Activated T-cell treated with anti-CD3 and anti-CD28 coated beads for 48 hours (primary cell): ENCODE measurements at places on chromosomes 11 and 22.

DNA sequence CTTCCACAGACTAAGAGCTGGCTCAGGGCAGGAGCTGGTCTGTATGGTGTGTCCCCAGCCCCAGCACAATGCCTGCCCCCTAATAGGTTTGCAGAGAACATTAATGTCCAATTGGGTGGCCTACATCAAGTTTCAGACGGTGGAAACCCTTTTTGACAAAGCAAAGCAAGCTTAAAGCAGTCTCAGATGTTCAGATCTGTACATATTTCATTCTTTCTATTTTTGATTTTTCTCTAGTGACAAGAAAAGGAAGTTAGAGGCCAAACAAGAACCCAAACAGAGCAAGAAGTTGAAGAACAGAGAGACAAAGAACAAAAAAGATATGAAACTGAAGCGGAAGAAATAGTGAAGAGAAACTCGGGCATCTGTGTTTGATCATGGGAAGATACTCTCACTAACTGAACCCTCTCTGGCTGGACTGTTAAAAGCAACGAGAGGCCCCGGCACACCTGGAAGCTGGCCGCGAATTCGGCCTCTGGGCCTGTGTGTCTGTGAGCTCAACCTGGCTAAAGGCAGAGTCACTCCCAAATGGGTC lies 40.5 kb downstream of the NAT10 start:
- no peak for DNase-seq

- no peak for DNase-seq
Measured at GRCh38 chr11:10893714-10894151, 35.9 kb upstream of the ZBED5 start.

DNA sequence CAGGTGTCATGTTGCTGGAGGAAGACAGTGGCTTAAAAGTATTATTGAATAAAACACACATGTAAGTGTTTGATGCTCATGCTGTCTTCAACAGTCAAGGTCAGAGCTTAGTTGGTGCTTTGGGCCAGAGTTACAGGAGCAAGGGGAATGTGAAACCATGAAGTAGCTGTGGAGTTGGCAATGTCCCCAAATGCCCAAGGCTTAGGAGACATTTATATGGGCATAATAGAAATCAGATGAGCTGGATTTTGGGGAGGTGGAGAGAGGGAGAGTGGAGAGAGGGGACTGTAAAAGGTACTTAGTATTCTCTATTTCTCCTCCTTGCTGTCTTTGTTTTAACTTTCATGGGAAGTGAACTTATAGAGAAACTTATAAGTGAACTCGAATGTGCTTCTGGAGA lies 407.8 kb downstream of the ETS1 start:
- DNase-seq: no peak

- DNase-seq: no peak
Measured at GRCh38 chr11:94638301-94638901, 71.2 kb downstream of the PIWIL4 start.

DNA sequence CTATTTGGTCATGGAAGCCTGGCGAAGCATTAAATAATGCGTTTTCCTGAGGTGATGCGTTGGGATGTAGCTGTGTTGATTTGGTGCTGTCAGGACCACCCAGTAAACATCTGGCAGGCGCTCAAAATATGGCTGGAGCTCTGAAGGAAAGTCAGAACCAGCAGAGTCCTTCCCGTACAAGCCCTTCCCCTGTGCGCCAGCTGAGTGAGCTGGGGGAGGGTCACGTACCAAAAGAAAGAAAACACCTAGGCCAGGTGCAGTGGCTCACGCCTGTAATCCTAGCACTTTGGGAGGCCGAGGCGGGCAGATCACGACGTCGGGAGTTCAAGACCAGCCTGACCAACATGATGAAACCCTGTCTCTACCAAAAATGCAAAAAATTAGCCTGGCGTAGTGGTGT lies 55.6 kb upstream of the CECR2 start:
- DNase-seq: no peak
